NCI-H1048 (cell line): ENCODE measurements at places on chromosomes 5 and 9.
A peak's percentile ranks its signal among the peaks of the same experiment; 100 is the strongest.

GRCh38 chr5:110257971-110258370 lies 468.5 kb downstream of the TMEM232 start:
- no peak for DNase-seq

- DNase-seq, result no peak
Measured at GRCh38 chr9:84174486-84174885, 166.1 kb downstream of the SLC28A3 start.

GRCh38 chr9:76626141-76626540 lies 138.1 kb upstream of the PCA3 start:
- no peak for DNase-seq

GRCh38 chr5:160274483-160274931 lies 37.9 kb downstream of the CCNJL start:
- no peak for DNase-seq

DNA sequence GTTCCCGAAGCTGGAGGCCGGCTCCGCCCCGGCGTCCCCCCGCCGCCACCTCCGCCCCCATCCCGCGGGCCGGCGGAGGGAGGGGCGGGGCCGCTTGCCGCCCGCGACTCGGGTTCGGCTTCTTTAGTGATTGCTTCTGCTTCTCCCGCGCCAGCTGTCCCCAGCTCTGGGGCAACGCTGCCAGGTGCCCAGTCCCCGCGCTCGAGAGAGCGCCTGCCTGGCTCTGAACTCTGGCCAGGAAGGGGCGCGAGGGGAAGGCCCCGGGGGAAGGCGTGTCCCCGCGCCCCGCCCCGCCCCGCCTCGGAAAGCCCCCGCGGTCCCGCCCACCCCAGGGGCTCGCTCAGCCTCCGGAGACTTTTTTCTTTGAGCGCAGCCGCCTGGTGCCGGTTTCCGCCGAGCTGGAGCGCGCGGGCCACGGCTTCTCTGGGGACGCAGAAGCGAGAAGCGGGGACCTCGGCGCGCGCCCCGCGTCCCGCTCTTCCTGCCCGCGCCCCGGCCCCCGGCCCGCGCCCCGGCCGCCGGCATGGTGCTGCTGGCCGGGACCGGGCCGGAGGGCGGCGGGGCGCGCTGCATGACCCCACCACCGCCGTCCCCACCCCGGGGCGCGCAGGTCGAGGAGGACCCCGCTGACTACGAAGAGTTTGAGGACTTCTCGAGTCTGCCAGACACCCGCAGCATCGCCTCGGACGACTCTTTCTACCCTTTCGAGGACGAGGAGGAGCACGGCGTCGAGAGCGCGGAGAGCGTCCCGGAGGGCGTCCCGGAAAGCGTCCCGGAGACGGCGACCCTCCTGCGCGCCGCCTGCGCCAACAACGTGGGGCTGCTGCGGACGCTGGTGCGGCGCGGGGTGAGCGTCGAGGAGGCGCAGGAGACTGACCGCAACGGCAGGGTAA lies at the start of gene ANKRD33B:
ANKRD33B (plus strand) TSS at position 126 of the 893 bp plus-strand sequence; CDS start at position 524, 398 bp downstream.
- DNase-seq, result peak; percentile 35

- no peak for DNase-seq
Measured at GRCh38 chr9:108666240-108666784, 189.5 kb downstream of the ACTL7B start.

GRCh38 chr5:113145757-113146387 lies 169.3 kb downstream of the DCP2 start:
- DNase-seq, result no peak

DNA sequence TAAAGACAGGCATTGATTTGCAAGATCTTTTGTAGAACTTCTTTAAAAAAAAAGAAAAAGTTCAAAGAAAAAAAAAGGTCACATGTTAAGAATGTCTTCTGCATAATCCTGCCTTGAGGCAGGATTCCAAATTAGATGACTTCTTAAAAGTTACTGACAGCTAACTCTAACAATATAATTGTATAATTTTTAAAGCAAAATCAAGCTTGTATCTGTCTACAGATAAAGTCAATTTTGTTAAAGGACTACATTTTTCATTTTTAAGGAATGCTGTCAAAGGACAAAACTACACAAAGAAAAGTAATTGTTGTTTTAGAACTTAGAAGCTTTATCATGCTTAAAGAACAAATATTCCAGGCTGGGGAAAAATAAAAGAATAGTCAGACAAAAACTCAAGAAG lies 57.8 kb downstream of the MPDZ start:
- no peak for DNase-seq

DNA sequence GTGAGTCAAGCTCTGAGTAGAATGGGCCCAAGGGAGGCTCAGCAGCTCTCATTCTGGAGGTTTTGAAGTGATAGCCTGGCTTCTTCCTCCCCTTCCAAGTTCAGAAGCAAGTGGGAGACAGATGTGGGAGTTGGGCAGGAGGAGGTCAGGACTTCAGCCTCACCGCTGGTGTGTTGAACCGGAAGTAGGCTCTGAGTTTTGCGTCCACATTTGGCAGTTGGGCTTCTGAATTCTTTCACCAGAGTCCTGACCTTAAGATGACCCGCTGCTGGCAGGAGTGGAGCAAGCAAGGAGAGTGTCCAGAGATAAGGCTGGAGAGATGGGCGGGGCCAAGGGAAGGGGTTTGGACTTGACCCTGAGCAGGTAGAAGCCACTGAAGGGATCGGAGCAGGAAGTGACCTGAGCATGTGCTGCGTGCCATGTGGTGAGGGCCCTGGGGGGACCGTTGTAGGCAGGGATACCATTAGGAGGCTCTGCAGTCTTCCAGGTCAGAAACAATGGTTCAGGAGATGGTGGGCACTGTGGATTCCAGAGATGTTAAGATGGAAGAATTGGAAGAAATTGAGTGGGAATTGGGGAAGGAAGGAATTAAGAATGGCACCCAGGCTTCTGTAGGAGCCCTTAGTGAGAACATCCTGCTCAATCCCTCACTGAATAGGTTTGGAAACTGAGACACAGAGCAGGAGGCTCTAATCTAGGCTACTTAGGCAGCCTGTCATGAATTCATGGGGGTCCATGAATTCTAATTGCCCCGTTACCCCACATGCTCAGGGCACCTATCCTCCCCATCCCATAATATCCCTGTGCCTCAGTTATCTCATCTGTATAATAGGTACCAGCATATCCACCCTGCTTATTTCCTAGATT lies 25.9 kb downstream of the GALNT12 start:
- DNase-seq, result no peak

- DNase-seq, result no peak
Measured at GRCh38 chr9:111232997-111233790, 96.8 kb downstream of the OR2K2 start.

DNA sequence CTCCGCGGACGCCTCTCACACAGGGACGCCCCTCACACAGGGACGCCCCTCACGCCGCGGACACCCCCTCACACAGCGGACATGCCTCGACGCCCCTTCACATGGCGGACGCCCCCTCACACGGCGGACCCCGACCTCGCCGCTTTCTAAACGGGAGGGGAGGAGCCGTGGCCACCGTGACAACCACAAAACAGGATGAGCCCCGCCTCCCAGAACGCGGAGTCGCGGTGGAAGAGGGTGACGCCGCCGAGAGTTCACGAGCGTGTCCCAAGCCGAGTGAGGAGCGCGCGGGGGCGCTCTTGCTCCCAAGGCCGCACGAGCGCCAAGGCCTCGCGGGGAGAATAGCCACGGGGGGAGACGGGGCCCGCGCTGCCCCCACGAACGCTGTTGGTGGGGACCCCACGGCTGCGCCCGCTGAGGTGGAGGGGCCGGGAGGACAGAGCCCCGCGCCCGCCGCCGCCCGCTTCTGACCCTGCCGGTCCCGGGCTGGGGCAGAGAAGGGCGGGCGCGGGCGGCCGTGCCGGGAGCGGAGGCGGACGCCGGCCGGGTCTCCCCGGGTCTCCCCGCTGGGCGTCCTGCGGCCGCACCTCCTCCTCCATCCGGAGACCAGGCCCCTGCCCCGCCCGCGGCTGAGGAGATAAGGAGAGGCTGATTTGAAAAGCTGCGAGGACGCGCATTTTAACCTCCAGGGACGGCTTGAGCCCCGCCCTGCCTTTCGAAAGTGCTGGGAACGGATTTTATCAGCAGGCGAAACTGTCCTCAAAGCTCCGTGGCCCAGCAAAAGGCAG lies 3.9 kb upstream of the NKD2 start:
- DNase-seq, result no peak

DNA sequence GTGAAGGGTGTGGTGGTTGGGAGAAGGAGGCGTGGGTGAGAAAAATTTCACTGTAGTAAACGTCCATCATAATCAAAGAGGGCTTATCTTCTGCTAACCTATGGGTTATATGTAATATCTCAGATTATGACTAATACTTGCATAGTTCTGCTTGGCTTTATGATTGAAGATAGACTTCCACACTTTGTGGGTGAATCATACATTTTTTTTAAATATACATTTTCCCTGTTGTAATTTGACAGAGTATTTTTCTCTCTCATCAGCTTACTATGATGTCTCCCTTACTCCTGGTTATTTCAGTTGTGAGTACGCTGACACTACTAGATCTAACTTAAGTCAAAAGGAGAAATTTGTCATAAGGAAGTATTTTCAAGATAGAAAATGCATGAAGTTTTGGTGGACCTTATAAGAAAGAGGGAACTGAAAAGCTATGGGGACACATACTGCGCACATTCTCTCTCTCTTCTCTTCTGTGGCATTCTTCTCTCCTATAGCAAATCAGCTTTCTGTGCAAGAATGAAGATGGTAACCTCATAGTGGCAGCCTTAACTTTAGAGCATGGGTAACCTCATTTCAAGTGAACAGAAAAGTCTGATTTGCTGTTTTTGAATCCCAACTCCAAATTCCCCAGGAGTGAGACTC lies 4.9 kb upstream of the JAK2 start:
- no peak for DNase-seq

DNA sequence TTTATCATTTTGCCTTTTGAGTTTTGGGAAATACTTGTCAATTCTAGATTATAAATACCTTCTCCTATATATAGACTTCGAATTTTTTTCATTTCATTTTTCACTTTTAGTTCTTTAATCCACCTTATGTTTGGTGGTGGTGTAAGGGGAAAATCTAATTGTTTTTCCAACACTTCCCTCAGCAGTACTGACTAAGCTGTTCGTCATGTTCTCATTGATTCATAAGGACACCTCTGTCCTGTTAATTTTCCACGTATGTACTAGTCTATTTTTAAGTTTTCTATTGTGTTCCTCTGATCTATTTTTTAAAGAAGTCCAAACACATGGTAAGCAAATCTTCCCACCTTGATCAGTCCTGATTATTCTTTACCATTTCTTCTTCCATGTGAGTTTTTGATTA lies 254.2 kb downstream of the SYK start:
- DNase-seq, result no peak

GRCh38 chr5:151024440-151025249 lies 4.3 kb downstream of the GPX3 start:
- no peak for DNase-seq

DNA sequence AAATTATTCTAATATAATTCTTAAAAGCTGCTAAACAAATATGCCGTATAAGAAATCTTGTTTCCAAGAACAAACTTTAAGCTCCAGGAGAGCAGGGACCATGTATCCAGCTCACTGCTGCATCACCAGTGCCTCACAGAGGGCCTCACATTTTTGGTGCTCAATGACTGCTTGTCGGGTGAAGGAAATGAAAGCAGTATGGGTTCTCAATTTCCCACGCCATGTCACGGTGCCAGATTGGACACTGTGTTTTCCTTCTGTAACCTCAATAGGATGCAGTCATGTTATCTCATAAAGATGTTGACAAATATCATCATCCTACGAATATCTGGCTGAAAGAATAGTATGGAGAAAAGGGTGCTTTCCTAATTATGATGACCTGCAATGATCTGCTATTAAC lies 64.7 kb downstream of the POU5F2 start:
- DNase-seq, result no peak

- no peak for DNase-seq
Measured at GRCh38 chr9:91810286-91810905, 139.6 kb downstream of the ROR2 start.

DNA sequence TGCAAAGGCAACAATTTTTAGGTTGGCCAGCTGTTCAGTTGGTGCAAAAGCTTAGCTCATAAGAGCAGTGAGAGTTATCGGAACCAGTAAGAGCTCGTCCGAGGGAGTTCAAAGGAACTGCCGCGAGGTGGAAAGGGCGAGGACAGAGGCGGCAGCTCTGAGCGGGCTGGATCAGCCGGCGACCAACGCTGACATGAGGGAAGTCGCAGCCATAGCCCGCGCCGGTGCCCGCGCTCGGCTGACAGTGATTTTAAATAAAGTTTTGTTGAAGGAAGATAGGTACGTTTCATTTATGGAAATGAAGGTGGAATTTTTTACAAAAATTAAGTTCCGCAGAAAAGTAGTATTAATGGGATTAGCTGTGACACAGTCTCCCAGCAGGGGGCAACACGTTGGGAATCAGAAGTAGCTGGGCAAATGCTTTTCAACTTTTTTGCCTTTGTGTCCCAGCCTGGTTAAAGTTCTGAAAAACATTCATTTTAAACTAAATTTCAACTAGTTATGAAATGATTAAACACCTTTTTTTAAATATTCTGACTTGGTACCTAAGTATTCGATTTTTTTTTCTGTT lies 43.2 kb downstream of the FBXO4 start:
- no peak for DNase-seq

- no peak for DNase-seq
Measured at GRCh38 chr5:167716126-167716775, 575.2 kb upstream of the WWC1 start.

- no peak for DNase-seq
Measured at GRCh38 chr9:87478226-87478992, 19.3 kb upstream of the DAPK1 start.

GRCh38 chr9:34691936-34692315 lies 850 bp upstream of the CCL19 start:
- DNase-seq, result no peak

DNA sequence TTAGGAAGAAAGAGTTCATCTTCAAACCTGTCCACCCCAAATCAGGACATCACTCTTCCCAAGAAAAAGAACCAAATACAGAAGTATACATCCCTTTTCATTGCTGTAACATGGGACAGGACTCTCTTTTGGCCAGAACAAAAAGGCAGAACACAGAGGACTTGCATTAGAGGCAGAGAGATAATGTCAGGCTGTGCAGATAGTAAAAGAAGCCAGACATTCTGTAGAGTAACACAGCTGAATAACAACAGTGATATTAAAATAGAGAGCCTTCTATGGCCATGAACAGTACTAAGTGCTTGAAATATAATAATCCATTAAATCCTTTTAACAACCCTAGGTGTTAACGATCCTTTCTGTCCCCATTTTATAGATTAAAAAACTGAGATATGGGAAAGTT lies 437.2 kb downstream of the NFIB start:
- no peak for DNase-seq

DNA sequence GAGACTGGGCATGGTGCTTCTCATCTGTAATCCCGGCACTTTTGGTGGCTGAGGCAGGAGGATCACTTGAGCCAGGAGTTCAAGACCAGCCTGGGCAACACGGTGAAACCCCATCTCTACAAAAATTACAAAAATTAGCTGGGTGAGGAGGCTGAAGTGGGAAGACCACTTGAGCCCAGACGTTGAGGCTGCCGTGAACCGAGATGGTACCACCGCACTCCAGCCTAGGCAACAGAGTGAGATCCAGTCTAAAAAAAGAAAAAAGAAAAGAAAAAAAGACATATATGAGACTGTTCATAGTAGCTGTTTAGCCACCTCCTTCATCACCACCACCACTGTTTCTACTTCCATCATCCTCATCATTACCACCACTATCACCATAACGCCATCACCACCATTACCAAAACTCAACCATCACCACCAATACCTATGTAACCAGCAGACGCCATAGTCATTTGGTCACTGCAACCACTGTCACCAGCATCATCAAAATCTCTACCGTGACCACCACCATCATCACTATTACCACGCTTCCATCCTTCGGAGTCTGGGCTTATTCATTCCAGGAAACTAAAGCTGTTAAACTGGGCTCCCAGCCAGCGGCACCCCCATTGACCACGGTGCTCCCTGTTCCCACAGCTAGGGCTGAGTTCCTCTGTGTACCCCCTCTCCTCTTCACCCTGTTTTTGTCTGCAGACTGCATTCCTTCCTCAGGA lies 8.4 kb upstream of the KIF12 start:
- DNase-seq, result no peak
